Regular cardiac myocyte (primary cell): ENCODE measurements at places on chromosomes 6 and 20. TPM values are rescaled to one million over a fixed set of nuclear protein-coding genes. Genes with fewer than 3 reads are reported as not detected.

Gene KIF6
- total RNA-seq: under 0.01 and 0.28 TPM in 2 replicates

Gene OVOL2
- total RNA-seq: not detected in 2 replicates

Gene RBBP8NL
- total RNA-seq: not detected in 2 replicates

Gene COL19A1
- under 0.01 and 1.4 TPM in 2 replicates for total RNA-seq

Gene POU5F1
- total RNA-seq: 0.38 and 3.4 TPM in 2 replicates

Gene KHDC1L
- not detected in 2 replicates for total RNA-seq

Gene GSTA2
- not detected in 2 replicates for total RNA-seq

Gene SRMS
- not detected in 2 replicates for total RNA-seq

Gene SLC22A2
- under 0.01 TPM in 1 of 2 replicates, not detected in the other for total RNA-seq

Gene FAXC
- total RNA-seq: 0.77 and 1.4 TPM in 2 replicates

Gene MEA1
- total RNA-seq: 65.1 and 125 TPM in 2 replicates

Gene MMS22L
- 9.6 and 28.0 TPM in 2 replicates for total RNA-seq

Gene PLCB4
- 7.1 and 7.3 TPM in 2 replicates for total RNA-seq

Gene PRL
- total RNA-seq: not detected in 2 replicates

Gene ENPP1
- 11.7 and 26.8 TPM in 2 replicates for total RNA-seq

Gene DLK2
- total RNA-seq: 0.19 and 0.28 TPM in 2 replicates

Gene LIN28B
- not detected in 2 replicates for total RNA-seq

Gene ESR1
- total RNA-seq: 0.77 and 1.1 TPM in 2 replicates

Gene BPIFB2
- not detected in 2 replicates for total RNA-seq

Gene KCNQ5
- total RNA-seq: 5.1 and 7.9 TPM in 2 replicates

Gene DZANK1
- 0.56 and 1.2 TPM in 2 replicates for total RNA-seq

Gene PSORS1C1
- 0.19 and 1.7 TPM in 2 replicates for total RNA-seq

Gene HCK
- not detected in 2 replicates for total RNA-seq

Gene MYCT1
- total RNA-seq: 19.7 and 22.2 TPM in 2 replicates

Gene CDKN1A
- 230 and 557 TPM in 2 replicates for total RNA-seq

Gene SPATS1
- not detected in 2 replicates for total RNA-seq
